ENCODE measurements at places on chromosomes 1 and 21.

- no peak for DNase-seq
These were observed 534.5 kb downstream of the USP25 start for GRCh38 chr21:16264319-16264718.

DNA sequence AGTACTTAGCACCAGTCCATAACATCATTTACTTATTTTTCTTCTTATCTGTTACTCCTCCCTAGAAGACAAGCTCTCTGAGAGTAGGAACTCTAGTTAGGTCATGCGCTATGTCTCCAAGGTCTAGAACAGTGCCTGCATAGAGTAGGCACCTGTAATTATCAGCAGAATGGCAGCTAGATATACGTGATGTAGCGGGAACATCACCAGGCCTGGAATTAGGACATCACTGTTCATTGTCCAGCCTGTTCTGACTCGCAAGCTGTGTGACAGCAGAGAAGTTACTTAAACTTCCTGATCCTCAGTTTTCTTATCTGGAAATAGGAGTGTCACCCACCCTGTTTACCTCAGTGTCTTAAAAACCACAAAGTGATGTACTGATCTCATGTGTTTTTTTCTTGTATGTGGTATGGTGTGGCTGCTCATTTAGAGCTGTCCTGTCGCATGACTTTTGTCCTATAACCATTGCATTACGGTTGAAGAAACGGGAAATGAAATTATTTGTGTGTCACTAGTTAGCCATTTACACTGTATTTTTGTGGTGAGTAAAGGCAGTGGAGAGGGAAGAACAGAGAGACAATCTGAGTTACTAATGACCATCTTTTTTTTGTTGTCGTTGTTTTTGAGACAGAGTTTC, 37.1 kb upstream of the EXO1 start:
- no peak for DNase-seq

GRCh38 chr1:226051365-226051764, 11.2 kb upstream of the H3-3A start:
- no peak for DNase-seq

GRCh38 chr1:46041974-46042373, 90.5 kb downstream of the PIK3R3 start:
- no peak for DNase-seq

GRCh38 chr1:944341-945325, 14.4 kb downstream of the NOC2L start:
- DNase-seq: no peak

DNA sequence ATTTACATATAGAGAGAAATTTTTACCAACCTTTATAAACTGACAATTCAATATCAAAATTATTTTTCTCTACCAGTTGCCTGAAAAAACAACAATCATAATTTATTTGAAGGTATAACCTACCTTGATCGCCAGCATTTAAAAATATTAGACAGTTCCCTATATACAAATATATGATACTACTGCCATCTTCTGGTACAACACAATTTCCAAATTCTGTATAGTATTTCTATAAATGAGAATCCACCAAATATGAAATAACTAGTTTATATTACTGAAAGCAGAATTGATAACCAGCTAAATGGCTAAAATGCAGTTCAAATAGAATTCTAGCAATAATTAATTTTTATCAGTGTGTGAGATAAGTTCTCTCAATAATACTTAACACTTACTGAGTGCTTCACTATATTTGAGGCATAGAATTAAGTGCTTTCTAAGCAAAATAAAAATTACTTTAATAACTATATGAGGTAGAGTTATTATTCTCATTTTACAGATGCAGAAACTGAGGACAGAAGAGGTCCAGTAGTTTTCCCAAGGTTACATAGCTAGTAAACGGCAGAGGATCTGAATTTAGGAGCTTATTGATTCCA, 75.6 kb downstream of the PIGK start:
- no peak for DNase-seq

DNA sequence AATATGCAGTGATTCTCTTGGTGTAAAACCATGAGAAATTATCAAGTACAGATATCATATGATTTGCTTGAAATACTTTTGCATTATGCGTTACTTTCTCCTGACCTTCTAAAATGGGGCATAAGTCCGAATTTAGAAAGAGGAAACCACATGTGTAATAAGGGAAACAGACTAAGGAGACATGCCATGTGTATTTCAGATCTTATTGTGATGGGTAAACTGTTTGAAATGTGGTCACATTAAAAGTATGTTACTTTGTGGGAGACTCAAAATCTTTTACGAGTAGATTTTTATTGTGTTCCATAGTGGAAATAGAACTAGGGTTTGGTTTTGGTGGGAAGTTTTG, 173.0 kb downstream of the NFIA start:
- DNase-seq: no peak

GRCh38 chr21:26952374-26953066, 14.4 kb downstream of the ADAMTS5 start:
- no peak for DNase-seq

DNA sequence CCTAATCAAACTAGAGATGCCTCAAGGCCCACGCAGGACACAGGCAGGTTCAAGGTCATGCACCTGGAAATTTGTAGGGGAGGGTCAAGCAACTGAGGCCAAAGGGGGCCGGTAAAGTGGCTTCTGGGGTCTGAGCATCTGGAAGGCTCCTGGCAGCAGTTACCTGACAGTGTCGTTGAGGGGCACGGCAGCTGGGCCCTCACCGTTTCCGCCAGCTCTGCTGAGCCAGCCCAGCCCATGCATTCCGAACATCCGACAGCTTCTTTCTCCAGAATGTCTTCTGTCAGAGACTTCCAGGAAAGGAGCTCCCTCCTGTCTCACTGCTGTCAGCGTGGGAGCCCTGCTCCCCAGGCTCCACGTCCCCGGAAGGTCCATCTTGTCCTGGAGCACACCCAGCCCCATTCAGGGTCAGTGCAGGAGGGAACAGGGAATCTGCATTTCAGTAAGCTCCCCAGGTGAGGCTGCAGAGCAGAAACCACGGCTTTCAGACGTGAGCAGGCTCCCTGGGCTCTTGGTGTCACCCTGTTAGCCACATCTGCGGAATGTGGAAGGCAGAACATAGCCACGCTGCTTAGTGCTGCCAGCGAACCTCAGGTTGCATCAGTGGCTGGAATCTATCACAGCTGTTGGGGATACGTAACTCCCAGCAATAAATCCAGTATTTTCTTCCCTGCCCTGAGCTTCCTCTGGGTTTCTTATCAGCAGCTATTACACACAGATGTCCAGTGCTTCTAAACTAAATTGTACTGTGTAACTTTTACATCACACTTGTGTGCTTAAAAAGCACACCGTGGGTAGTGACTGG, 36.3 kb upstream of the FAM3B start:
- DNase-seq: no peak

GRCh38 chr1:84344286-84344685, 42.8 kb downstream of the SAMD13 start:
- no peak for DNase-seq
